ENCODE measurements at places on chromosomes 2 and 18.

DNA sequence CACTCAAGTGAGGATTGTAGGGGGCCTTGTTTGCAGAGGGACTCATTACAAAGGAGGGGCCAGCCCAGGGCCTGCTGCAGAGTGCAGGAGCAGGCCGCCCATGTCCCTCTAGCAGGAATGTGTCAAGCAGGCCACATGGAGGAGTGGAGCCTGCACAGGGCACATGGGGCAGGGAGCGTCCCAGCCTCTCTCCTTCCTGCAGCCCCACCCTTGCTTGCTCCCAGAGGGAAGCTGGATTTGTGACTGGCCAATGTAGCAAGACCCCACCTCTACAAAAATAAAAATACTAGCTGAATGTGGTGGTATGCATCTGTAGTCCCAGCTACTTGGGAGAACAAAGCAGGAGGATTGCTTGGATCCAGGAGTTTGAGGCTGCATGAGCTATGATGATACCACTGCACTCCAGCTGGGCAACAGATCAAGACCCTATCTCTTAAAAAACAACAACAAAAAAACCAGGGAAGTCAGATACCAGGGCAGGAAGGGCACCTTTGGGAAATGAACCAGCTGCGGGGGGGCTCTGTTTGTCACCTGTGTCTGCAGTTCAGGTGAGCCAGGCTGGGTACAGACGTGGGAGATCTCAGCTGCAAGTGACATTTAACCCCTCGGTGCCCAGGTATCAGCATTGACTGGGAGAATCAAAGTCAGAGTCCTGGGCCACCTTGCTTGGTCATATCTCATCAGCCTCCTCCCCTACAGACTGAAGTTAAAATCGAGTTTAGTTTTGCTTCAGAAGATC, 27.7 kb downstream of the IMPA2 start:
- no peak for DNase-seq

DNA sequence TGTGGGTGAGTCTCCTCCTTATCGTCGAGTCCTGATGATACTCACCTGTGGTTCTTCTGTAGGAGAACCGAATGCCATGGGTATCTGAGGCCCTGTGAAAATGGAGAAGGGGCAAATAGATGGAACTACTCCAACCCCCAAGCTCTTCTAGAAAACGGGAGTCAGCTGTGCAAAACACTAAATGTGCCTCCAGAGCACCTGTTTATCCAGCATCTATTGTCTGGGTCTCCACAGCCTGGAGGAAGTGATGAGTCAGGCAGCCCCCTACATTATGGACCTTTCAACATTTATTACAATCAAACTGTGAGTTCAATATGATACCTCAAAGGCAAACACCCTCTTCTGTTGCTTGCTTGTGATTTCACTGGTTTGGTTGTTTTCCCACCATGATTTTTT, 9.8 kb upstream of the LRRFIP1 start:
- no peak for DNase-seq

GRCh38 chr2:180542511-180542910, 437.9 kb upstream of the UBE2E3 start:
- no peak for DNase-seq

- DNase-seq = no peak
Measured at GRCh38 chr2:30847329-30847728, 40.1 kb upstream of the CAPN13 start.

DNA sequence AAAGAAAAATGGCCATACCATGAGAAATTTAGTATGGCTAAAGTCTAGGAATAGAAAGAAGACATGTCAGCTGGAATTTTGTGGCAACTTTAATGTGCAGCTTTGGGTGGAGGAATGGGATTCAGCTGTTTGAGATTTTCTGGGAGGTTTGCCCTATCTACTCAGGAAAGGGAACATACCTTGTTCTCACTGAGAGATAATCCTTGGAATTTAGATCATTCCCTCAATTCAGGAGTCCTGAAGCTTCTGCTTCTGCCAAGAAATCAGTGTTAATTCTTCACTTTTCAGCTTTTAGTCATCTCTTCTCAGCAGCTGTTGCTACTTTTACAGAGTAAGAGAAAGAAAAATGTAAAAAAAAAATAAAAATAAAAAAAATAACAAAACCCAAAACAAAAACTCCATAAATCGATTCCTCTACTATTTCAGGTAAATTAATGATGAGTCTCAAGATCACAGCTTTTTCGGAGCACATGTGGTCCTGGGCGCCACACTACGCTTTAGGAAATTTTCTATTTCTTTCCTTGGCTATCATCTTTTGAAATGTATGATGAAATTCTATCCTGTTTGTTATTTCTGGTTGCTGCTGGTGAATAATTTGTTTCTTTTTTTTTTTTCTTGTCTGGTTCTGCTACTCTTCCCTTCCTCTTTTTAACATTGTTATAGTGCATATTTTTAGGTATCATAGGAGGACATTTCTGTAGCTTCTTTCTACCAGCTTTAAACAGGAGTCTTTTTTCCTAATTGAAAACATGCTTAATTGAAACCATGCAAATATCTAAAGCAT, 18.9 kb upstream of the BAZ2B start:
- DNase-seq = no peak

GRCh38 chr2:226971084-226971483, 135.2 kb downstream of the RHBDD1 start:
- DNase-seq = no peak

DNA sequence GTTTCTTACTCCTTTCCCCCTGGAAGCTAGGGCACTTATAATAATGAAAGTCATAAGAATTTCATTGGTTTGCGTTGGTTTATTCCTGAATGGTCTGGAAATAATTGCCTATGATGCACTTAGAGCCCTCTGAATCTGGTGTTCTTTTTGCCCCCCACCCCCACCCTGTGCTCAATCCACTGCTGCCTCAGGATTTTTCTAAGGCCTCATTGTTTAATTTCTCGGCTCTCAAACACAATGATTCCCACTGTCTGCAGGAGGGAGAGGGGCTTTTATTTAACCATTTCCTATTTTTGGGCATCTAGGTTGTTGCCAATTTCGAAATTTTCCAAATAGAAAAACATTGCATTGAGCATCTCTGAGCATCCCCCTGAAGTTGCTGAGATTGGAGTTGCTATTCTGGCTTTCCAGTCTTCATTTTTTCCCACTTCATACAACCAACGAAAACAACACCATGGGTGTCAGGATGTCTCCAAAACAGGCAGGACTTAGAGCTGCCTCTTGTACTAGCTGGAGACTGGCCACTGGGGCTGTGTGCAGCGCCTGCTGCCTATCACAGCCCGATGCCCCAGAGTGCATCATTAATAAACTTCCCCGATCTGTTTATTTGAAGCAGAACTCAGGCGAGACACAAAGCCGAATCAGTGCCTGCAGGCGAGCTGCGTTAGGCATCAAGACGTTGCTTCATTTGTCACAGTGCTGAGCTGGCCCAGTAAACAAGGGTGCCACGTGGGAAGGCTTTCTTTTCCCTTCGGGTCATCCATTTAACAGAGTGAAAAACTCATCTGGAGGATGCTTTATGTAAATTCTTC, 1.8 kb upstream of the PCARE start:
- DNase-seq = no peak

DNA sequence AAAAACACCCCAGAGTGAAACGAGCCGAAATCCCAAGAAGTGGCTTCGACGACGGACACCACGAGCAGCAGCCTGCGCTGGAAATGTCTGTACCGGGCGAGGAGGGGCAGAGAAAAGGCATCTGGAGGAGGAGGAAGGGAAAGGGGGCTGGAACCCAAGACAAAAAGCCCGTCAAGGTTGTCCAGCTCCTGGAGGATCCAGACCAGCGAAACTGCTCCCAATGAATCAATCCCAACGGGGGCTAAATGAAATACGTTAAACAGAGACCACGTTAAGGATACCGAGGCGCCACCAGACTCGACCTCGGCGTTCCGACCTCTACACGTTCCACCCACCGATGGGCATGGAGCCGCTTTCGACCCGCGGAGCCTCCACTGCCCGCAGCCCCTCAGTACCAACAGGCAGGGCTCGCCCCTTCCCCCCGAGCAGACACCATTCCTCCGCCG, 400 bp downstream of the CCDC88A start:
- DNase-seq = peak; percentile 19

- DNase-seq = no peak
Measured at GRCh38 chr2:191001032-191001431, 12.9 kb downstream of the STAT1 start.

DNA sequence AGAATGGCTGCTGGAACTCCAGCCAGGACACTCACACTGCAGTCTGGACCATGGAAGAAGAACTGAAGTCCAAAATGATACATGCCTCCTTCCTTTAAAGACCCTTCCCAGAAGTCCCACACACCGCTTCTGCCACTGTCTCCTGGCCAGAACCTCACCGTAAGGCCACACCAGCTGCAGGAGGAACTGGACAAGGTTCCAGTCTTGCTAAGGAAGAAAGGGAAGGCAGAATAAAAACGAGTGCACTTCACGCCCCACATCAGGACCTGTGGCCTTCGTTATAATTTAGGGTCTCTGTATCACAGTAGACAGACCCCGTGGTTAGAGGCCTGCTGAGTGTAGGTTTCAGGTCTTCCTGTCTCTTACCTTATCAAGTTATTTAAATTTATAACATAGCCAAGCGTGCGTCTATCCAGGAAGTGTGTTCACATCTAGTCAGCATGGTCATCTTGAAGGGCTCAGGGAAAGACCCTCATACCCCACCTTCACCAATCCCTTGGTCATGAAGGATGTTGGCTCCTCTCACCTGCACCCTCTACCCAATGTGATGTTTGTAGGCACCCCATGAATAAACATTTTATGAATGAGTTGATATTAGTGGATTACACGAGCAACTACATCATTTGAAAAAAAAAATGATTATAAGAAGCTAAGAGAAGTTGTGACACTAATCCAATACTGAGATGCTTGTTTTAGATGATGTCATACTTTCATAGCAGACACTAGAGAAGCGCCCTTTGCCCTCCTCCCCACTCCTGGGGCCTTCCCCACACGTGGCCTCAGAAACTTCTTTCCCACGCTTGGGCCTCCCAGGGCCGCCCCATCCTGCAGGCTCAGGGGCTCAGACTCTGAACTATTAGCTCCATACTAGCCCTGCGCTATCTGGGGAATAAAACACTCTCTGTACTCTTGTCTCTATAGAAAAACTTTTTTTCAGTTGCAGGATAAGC, 157.6 kb downstream of the FAM210A start:
- DNase-seq = no peak

DNA sequence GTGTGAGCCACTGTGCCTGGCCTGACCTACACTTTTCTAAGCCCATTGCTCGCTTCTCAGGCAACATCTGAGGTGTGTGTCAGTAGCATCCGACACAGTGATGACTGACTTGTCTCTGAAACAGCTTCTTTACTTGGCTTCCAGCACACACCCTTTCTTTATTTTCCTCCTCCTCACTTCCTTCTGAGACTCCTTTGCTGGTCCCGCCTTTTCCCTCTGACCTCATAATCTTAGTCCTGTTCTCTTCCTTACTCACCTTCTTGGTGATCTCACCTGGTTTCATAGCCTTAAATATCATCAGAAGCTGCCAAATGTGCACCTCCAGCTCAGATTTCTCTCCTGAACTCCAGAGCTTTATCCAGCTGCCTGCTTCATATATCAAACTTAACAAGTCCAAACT, 66.6 kb upstream of the PELI1 start:
- no peak for DNase-seq

DNA sequence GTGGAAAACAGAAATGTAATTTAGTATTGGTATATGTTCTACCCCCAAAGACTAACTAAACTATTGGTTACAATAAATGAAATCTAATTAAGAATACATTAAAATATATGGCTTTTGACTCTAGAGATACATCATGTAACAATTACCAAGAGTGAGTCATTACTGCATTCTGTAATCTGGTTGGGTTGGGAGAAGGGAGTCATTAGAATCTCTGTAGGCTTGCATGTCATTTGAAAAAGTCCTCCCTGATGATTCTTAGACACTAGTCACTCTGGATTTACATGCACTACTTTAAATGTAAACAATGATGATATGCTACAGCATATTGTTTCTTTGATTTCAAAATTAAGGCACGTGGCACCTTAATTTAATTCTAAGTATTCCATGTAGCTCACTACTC, 293.4 kb upstream of the CHST9 start:
- no peak for DNase-seq

DNA sequence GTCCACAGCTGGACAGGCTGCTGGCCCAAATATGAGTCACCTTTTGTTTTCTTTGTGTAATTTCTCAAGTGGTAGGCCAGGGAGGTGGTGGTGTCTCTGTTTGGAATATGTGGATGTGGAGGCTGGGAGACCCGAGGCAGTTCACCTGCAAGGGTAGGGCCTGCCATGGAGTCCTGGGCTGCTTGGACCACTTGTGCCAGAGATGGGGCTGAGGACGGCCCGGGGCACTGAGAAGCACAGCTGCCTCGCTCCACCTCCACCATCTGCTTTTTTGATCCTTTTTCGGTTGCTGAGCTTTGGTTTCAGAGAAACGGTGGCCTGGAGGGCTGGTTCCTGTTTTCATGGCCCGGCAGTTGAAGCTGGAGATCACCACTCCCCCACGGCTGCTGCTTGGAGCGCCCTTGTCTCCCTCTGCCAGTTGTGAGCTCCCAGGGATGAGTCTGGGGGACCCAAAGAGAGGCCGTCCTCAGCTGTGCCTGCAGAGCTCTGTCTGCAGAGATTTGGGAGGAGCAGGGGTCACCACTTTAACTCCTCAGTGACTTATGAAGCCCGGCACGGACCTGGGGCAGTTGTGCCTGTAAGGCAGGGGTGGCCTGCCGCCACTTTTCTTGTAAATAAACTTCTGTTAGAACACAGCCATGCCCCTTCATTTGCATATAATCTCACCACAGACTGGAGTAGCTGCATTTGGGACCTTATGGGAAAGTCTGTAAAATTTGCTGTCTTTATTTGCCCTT, 67.6 kb upstream of the MCFD2 start:
- DNase-seq = no peak

- no peak for DNase-seq
Measured at GRCh38 chr2:128395640-128396499, 77.2 kb upstream of the HS6ST1 start.
